Iris pigment epithelial cell (primary cell): ENCODE measurements at places on chromosomes 2 and 18.

GRCh38 chr2:143823296-143823695 is 694.1 kb downstream of the ARHGAP15 start:
- no peak for DNase-seq

- DNase-seq: no peak
Observed at GRCh38 chr2:11889101-11889850, 142.8 kb downstream of the LPIN1 start.

DNA sequence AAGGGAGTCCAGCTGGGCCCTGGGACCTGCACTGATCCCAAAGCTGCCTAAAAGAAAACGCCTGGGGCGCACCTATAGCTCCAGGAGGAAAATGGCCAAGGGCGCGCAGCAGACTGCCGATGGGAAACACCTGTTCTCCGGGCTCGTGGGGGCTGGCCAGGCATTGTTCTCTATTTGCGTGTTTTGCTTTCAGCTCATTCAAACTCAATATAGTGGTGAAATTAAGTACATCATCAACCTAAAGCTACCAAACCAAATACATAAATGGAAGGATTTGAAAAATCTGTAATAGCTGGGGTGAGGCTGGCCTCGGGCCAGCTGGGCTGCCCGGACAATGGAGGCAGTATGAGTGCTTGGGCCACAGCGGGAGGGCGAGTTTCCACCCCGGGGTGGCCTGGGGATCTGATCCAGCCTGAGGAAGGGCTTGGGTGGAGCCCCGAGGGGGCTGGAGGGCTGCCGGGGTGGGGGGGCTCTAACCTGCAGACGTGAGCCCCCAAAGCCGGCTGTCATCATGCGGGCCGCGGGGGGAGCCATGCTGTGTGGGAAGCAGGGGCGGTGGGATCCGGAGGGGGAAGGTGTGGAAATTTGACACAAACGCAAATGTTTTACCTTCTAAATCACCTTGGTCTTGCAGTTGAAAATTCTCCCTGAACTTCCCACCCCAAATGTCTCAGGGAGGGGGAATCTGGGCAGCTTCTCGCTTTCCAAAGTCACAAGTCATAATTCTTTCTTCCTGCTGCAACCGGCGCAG is 77.6 kb downstream of the ASB1 start:
- DNase-seq: no peak

DNA sequence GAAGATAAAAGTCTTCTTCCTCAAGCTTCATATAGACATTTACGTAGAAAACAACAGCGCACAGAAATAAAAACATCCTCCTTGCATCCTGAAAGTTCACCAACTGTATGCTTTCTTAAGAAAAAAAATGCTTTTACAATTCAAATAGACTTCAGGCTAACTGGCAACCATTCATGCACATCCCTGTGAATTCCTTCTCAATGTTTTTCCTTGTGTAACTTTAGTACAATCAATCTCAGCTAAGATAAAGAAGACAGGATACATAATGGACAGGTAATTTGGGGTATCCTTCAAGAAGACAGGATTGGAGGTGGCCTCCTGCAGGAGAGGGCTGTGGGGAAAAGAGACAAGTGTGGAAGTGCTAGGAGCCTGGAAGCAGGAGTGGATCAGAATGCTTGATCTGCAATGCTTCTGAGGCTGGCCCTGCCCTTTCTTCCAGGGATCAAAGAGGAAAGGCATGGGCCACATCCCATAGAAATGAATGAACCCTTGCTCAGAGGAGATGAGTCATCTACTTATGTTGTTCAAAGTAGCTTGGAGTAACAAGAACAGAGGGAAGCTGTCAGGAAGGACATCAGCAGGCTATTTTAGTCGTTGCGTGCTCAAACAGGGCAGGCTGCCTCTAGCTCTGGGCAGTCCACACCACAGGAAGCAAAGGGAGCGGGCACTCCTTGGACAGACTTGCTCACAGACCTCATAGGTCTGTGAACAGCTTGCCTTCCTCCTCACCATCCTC is 126.6 kb downstream of the TMEM131 start:
- DNase-seq: peak; percentile 80

GRCh38 chr2:121955426-121955825 is 200.0 kb downstream of the TSN start:
- no peak for DNase-seq

DNA sequence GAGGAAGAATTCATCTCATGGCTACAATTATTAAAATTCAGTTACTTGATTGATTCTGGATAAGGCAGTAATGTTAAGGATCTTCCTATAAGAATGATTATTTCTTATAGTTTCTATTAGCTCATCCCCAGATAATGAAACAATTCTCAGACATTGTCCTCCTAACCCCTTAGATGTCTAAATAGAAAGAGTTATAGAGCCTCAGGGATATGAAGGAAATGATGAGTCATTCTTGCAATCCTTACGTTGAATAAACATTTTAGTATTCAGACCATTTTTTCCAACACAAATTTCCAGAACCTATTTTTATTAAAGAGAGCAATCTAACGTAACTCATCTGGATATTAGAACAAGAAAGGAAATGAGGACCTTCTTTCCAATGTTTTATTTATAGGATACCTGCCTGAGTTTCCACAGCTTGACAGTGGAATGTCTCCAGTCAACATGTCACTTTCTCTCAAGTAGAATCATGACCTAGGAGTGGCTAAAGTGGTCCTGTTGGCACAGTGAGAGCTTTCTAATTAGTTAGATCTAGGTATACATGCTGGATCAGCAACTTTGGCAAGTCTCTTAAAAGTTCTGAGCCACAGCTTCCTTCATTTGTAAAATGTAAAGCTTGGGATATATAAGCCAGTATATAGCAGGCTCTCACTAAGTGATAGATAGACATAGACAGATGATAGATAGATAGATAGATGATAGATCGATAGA is 88.0 kb upstream of the RAB27B start:
- peak; percentile 85 for DNase-seq

- no peak for DNase-seq
Observed at GRCh38 chr18:36191286-36191685, 4.0 kb downstream of the MOCOS start.

DNA sequence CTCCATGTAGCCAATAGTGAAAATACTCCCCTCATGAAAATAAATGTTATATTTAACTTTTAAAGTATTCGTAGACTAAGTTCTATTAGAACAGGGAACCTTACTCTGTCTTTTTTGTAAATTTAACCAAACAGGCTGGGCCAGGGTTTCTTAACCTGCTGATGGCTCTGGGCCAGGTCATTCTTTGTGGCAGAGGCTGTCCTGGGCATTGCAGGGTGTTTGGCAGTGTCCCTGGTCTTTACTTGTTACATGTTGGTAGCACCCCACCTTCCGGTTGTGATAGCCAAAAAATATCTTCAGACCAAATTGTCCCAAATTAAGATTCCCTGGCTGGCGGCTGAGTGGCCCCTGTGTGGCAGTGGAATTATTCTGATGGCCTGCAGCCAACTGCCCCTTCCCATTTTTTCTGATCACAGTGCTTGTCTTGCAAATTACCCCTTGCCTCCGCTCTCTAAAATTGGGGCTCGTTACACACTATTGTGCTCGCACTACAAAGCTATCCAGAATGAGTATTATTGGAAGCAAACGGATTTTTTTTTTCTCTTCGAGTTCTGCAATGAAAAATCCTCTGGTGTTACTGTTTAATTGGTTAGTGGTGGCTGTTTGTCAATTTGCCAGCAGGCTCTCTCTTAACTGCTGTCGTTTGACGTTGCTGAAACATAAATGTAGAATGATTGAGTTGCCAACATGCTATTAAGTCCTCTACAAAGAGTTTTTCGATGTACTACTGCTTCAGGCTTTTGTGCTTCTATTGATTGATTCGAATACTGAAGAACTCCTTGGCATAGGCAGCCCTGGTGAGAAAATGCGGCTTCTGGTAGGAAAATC is 216.9 kb downstream of the SH3RF3 start:
- DNase-seq: no peak

GRCh38 chr18:68507781-68508180 is 207.1 kb downstream of the TMX3 start:
- peak; percentile 28 for DNase-seq

- no peak for DNase-seq
Observed at GRCh38 chr2:146801886-146802285, 1042.9 kb upstream of the ACVR2A start.

- DNase-seq: no peak
Observed at GRCh38 chr2:85522090-85522647, 16.8 kb upstream of the MAT2A start.

DNA sequence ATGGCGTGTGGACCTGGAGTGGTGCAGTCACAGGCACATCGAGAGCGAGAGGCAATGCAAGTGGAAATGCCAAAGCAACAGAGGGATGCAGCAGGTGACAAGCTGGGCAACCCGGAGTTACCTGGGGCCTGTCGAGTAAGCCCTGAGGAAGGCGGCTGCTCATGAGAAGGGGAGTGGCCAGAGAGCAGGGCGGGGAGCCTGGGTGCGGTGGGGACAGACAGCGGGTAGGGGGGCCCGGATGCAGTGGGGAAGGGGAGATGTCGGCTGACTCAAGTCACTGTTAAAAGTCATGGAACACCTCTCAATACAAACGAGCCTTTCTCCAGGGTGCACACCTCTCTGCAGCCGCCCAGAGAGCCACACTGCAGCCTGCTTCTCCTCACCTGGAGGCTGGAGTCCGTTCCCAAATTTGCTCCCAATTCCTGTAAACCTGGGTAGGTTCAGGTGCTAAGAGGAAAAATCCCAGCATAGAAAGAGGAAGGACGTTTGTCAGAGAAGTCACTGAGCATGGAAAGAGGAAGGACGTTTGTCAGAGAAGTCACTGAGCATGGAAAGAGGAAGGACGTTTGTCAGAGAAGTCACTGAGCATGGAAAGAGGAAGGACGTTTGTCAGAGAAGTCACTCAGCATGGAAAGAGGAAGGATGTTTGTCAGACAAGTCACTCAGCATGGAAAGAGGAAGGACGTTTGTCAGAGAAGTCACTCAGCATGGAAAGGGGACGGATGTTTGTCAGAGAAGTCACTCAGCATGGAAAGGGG is 71.7 kb upstream of the TWIST2 start:
- no peak for DNase-seq

DNA sequence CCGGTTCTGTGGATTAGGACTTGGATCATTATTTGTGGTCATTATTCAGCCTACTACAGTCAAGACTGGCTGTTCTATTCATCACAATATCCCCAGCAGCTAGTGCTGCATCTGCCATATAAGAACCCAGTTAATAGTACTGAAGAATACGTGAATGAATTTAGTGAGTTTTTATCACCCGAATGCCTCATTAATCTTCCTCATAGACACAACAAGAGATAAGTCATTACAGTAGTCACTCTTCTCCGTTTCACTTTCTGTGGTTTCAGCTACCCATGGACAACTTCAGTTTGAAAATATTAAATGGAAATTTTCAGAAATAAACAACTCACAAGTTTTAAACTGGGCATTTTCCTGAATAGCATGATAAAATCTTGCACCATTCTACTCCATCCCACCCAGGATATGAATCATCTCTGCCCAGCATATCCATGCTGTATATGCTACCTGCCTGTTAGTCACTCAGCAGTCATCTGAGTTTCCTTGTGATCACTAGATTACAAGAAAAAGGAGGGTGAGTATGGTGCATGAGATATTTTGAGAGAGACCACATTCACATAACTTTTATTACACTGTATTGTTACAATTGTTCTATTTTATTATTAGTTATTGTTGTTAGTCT is 363.7 kb upstream of the CHAC2 start:
- DNase-seq: peak; percentile 76

DNA sequence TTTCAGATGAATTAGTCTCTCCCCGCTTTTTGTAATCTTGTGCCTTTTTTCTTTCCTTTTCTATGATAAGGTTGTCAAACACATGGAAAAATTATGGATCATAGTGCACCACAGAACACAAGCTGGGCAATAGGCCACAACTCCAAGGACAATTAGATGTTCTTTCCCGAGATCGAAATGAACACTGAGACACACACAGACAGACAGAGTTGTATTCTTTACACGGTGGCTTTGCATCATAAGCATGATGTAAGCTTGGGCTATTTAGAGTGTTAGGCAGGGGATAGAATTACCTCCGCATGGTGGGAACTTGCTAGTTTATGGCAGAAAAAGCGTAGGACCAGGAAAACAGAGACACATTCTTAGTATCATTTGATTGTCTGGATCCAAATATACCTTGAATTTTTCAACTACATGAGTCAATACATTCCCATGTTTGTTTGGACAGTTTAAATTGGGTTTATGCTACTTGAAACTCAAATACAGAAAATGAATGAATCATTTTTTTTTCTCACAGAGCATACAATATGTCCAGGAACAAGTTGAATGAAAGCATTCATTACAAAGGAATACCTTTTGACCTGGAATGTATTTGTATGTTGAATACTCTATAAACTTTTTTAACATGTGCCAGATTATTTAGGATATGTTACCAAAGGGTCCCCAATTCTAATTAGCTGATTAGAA is 1611.5 kb upstream of the TMEFF2 start:
- DNase-seq: peak; percentile 43

DNA sequence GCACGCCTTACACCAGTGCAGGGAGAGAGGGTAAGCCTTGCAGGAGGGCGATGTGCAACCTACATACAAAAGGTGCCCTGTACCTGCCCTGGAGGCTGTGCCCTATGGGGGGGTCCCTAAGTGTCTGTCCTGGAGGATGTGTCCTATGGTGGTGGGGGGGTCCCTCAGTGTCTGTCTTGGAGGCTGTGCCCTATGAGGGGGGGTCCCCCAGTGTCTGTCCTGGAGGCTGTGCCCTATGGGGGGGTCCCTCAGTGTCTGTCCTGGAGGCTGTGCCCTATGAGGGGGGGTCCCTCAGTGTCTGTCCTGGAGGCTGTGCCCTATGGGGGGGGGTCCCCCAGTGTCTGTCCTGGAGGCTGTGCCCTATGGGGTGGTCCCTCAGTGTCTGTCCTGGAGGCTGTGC is 216.6 kb downstream of the HDAC4 start:
- no peak for DNase-seq

DNA sequence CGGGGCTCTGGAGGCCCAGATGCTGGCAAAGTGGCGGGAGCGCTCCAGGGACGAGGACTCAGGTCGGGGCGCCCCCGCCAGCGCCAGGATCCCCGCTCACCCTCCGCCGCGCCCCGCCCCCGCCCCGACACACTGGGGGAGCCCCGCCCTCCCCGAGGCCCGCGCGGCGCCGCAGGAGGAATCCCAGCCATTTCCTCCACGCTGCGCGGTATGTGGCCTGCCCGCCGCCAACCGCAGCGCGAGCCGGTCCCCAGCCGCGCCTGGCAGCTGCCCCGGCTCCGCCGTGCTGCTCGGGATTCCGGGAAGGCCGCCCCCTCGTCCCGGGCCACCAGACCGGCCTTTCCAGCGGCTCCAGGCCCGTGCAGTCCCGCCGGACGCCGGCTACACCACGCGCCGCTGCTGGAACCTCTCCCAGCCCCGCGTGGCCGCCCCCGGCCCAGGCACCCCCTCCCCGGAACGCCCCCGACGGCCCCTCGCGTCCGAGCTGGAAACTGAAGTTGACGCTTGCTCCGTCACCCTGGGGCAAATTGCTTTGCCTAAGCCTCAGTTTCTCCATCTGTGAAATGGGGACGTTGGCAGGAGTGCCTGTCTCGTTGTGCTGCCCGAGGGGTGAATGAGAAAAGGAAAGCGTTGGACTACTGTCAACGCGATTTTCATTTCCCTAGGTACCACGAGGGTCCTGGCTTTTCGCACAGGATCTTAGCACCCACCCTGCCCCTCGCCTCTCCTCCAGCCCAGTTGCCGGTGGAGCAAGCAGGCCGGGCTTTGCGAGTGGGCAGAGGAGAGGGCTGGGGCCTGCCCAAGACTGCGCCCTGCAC is 53.6 kb downstream of the PKDCC start:
- DNase-seq: peak; percentile 89

GRCh38 chr18:63562284-63562683 is 20.1 kb downstream of the SERPINB12 start:
- no peak for DNase-seq

- DNase-seq: no peak
Observed at GRCh38 chr2:179991344-179991743, 15.8 kb downstream of the CWC22 start.
